ENCODE measurements at places on chromosomes 7 and 10.

- no peak for DNase-seq
Observed at GRCh38 chr7:31893365-31893764, 176.8 kb downstream of the PDE1C start.

GRCh38 chr7:4722960-4723630 lies 41.0 kb downstream of the FOXK1 start:
- no peak for DNase-seq

DNA sequence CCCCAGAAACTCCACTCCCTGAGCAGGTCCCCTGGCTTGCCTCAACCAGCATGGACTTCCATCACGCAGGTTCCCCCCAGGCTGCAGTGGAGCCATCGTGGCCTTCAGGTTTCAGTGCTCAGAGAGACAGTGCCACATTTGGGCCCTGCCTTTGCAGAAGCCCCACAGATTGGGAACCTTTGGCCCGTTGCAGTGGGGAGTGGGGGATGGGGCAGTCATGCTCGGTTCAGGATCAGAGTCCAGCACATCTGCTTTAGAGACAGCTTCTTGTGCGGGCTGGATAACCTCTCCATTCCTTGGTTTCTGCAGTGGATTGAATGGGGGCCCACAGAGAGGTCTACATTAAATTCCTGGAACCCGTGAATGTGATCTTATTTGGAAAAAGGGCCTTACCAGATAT lies 183.9 kb downstream of the EBF3 start:
- DNase-seq = no peak

DNA sequence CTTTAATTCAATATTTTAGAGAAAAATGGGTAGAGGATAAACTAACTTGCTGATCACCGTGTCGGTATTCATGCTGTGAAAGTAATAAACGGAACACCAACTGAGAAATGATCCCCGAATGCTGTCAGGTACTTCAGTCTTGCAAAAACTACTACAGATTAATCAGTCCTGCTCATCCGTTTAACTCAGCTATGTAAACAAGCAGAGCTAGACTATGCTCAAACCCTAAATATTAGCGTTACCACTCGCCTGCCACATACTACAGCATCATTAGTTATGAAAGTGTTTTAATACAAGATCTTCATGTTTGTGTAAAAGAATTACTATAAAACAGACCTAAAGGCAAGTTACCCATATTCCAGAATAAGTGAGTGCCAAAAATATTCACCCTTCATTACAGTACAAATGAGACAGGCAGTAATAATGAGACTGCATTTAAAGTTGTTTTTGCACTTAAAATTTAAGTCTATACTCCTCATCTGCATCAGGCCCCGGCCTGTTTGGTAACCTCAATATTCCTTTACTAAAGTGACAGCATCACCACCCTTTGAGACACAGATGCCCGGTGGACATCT lies 952 bp downstream of the DNMBP start:
- no peak for DNase-seq

DNA sequence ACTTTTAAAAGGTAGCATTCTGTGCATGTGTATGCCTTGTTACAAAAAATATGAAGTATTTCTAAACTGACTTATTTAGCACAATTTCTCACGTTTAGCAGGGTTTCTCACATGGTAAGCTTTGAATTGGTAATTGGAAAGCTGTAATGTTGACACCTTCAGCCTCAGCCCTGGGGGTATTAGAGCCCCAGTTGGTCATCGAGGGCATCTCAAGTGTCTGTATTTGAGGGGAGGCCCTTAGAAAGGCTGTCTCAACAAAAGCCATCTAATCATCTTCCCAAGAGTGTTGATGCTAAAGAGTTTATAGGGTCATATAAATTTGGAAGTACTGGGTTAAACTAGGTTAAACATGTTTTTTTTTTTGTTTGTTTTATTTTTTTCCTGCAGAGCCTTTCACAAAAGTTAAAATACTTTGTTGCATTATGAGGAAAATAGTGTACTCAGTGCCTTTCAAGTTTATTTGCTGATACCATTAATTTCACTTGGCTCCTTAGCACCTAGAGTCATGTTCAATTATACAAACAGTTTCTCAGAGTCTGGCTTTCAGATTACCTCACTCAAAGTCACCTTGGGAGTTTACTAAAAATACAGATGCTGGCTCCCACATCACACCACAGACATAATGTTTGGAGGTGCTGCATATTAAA lies 134.0 kb downstream of the CD36 start:
- DNase-seq = no peak

GRCh38 chr7:123367484-123368122 lies 166.8 kb downstream of the IQUB start:
- DNase-seq = peak; percentile 25

DNA sequence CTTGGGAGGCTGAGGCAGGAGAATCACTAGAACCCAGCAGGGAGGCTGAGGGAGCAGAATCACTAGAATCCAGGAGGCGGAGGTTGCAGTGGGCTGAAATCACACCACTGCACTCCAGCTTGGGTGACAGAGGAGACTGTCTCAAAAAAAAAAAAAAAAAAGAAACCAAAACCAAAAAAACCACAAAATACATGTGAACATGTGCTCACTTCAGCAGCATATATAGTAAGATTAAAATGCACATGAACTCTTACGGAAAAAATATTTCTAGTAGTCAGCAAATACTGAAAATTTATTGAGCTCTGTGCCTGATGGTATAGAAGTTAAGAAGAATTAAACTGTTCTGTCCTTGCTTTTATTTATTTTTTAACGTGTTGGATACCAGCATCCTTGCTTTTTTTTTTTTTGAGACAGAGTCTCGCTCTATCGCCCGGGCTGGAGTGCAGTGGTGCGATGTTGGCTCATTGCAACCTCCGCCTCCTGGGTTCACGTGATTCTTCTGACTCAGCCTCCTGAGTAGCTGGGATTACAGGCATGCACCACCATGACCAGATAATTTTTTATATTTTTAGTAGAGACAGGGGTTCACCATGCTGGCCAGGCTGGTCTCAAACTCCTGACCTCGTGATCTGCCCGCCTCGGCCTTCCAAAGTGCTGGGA lies 9.6 kb upstream of the ZNF487 start:
- no peak for DNase-seq

- DNase-seq = no peak
Observed at GRCh38 chr7:44636926-44637325, 30.5 kb downstream of the OGDH start.

GRCh38 chr7:17879075-17879661 lies 61.1 kb downstream of the SNX13 start:
- DNase-seq = no peak

DNA sequence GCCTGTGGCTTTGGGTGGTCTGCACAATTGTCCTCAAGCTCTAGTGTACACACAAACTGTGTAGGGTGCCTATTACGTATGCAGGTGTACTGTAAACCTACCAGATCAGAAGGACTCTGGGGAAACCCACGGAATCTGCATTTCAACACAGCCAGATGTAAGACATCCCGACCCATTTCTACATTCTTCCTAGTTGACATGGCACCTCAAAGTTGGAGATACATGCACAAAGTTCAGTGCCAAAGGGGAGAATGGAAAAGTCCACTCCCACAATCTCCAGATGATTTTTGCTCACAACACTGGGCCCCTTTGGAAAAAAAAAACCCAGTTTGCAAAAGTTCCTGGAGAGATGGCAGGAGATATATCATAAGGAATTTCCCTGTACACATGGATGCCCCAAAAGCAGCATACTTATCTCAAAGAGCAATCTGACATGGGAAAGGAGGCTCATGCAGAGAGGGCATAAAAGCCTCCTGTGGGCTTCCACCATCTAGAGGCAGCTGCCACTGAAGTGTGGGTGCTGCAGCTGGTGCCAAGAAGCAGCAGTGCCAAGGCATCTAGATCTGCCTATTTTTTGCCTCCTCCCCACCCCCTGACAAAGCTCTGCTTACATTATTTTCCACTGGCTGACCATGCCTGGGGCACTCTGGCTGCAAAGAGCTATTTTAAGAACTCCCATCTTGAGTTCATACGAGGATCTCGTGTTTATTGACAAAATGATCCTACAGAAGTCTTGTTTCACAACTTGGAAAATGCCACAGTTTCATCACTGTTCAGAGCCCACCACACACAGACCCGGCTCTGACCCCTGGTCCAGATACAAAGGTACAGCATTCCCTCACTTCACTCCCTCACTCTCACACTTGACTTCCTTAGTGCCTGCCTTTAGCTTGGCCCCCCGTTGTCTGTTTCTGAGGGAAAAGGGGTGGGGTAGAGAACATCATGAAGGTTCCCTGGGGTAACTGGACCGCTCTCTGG lies 12.9 kb downstream of the TECTB start:
- no peak for DNase-seq

GRCh38 chr10:118793545-118793944 lies 38.8 kb upstream of the CACUL1 start:
- no peak for DNase-seq

DNA sequence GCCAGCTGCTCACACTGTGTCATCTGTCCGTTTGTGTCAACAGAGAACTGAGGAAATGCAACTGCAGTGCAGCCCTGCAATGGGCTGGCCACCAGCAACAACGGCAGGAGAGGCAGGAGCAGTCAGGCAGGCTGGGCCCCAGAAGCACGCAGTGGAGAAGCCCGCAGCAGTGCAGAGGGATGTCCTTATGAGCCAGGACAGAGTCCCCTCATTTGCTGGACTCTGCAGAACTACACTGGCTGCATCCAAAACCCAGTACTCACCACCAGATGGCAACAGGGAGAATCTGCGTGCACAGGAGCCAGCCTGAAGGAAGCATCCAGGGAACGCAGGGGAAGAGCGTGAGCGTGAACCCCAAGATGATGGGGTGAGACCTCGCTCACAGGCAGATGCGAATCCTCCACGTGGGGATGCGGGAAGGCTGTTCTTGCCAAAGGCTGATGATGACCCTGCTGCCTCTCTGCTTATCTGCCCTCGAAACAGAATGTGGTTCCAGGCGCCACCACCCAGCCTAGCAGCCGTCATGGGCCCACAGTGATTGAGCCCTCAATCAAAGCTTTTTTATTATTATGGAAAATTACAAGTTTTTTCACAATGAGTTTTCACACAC lies 232.1 kb downstream of the PTPRN2 start:
- DNase-seq = peak; percentile 42

DNA sequence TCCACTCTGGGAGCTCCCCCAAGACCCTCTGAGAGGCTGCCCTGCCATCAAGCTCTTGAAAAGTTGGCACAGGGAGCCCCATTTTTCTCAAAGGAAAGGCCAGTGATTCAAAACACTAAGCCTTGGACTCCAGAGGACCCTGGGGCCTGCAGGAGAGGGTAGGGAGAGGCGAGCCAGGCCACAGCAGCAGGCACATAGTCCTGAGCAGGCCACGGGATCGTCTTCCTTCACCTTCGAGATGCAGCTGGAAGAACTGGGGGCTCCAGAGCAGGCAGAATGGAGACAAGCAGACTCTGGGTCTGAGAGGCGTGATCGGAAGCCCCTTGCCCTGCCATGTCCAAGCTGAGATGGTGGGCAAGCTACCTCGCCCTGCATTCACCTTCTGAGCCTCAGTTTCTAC lies 13.9 kb downstream of the TNS3 start:
- DNase-seq = no peak

DNA sequence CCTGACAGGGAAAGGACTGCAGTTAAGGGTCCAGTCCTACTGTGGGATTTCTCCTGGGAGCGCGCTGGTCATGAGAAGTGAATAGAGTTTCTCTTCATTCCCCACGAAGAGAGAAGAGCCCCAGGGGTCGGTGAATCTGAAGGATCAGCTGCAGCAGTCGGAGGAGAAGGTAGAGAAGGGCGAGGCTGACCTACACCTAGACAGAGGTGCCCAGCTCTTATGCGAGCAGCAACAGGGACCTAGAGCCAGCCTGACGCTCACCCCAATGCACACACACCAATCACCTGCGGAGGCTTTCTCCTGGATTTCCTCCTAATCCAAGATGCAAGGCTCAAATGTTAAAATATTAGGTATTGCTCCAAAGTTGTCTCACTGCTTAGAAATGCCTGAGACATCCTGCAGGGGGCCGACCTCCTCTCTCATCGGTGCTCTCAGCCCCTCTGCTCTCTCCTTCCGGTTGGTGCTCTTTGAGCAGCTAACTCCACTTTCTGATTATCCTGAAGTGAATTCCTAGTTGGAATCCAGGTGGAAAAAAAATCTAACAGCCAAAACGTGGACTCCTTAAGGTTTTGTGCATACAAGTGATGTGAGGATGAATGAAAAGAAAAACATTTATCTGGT lies 176.4 kb downstream of the AHR start:
- DNase-seq = no peak

DNA sequence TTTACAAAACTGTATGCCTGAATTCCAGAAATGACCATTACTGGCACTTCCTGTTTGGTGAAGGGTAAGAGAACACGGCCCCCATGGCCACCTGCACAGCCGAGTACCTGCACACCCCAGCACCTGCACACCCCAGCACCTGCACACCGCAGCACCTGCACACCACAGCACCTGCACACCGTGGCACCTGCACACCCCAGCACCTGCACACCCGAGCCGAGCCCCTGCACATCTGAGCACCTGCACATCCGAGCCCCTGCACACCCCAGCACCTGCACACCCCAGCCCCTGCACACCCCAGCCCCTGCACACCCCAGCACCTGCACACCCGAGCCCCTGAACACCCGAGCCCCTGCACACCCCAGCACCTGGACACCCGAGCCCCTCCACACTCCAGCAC lies 243.5 kb downstream of the DNAJB6 start:
- no peak for DNase-seq

All from SHP77 treated with DMSO at 0.1 percent for 48 hours (cell line).